ENCODE measurements at places on chromosomes 2 and 18. TPM values are rescaled to one million over a fixed set of nuclear protein-coding genes. Genes with fewer than 3 reads are reported as not detected.

RNF138 gene
- total RNA-seq: 9.0 TPM

DNA sequence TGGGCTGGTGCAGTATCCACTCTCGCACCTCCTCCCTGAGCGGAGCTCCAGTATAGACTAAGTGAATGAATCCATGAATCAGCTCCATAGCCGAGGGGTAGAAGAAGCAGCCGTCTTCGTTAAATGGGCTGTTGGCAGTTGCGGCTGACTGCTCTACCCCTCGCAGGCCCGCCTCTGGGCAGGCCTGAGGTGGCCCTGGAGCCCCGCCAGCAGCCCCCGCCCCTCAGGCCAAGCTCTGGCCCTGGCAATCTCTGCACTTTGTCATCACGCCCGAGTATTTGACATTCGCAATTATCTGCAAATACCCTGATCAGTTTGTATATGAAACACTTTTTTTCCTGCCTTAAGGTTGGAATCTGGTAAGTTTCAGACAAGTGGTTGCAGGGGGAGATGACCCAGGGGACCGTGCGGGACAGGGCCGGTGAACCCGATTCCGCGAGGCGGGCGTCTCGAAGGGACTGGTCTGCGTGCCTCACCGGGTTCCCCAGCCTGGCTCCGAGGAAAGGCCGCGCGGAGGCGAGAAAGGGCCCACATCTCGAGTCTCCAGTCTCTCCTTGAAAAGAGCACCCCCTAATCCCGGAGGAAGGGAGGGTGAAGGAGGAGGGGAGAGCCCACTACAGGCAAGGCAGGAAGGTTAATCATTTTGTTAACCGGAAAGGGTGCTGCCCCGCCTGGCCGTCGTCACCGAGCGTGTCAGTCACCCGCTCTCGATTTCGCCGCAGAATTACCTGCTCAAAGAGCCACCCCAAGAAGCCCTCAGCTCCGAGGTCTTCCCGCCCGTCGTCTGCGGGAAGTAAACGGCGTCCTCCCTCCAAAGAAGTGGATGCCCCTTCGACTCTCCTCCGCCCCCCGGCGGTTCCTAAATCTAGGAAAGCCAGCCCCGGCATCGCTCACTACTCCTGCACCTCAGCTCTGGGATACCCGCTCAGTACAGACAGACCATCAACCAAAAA is 11.1 kb upstream of the SATB2 start:
- no peak overlapping the region for H3K4me3 ChIP-seq
- no peaks in the 10 kb centered on the region for H3K4me1 ChIP-seq
- peaks cover 100% of the 10 kb centered on the region for H3K27me3 ChIP-seq
- H3K27ac ChIP-seq: no peak overlapping the region

GRCh38 chr2:236627841-236628240 is 58.2 kb downstream of the ACKR3 start:
- no peak overlapping the region for H3K27ac ChIP-seq
- no peak overlapping the region for H3K4me3 ChIP-seq
- H3K27me3 ChIP-seq: no peaks in the 10 kb centered on the region
- H3K36me3 ChIP-seq: no peaks in the 10 kb centered on the region
- H3K4me1 ChIP-seq: peaks cover 6% of the 10 kb centered on the region
- no peak for DNase-seq

GRCh38 chr18:3230401-3231334 is 10.9 kb upstream of the MYOM1 start:
- no peak overlapping the region for H3K27ac ChIP-seq
- H3K4me1 ChIP-seq: peaks cover 6% of the 10 kb centered on the region
- no peak for DNase-seq
- no peak overlapping the region for H3K4me3 ChIP-seq

DNA sequence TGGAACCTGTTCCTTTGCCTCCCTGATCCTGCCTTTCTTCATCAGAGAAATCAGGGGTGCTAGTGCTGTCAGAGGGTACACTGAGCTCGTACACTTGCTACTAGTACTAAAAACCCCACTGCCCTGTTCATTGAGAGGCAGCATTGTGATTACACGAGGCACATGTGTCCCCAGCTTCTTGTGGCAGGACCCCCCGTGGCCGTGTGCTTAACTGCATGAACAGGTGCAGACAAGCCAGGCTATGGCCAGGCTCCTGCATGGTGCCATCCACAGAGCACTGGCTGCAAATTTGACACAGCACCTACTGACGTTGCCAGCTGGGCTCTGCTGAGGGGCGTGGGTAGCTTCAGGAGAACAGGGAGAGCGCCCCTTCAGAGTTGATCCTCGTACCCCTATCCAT is 248.4 kb downstream of the GLI2 start:
- no peaks in the 10 kb centered on the region for H3K4me1 ChIP-seq
- no peak for DNase-seq
- no peaks in the 10 kb centered on the region for H3K36me3 ChIP-seq

GRCh38 chr2:119465687-119466086 is 34.0 kb downstream of the TMEM37 start:
- no peaks in the 10 kb centered on the region for H3K4me1 ChIP-seq
- DNase-seq: no peak
- no peaks in the 10 kb centered on the region for H3K36me3 ChIP-seq
- no peaks in the 10 kb centered on the region for H3K27me3 ChIP-seq

SIGLEC15 gene
- total RNA-seq: 0.38 TPM

DNA sequence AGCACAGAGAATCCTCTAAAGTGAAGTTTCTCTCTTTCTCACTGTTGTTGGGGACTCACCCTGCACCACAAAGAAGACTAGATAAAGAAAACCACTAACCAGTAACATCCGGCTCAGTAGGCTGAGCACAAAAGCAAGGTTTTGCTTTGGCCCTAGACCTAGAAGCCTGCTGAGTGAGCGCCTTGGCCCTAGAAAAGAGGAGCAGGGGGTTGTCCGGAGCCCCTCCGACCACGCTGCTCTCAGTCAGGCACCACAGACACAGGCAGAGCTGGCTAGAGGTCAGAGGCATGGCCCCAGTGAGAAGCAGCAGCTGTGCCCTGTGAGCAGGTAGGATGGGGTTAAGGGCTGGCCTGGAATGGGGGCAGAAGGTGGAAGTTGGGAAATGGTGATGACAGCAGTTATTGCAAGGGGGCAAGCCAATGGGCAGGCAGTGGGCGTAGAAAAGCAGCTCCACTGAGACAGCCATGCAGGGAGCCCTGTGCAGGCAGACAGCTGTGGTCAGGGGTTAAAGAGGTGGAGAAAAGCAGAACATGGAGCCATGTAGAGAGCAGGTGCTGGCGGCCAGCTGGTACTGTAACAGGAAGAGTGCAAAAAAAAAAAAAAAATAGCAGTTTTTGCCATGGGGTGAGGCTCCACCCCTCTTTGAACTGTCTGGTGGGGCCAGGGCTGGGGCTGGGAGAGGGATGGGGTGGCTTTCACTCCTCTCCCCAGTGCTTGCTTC is 36.9 kb upstream of the SLC14A1 start:
- no peak for DNase-seq
- H3K36me3 ChIP-seq: no peaks in the 10 kb centered on the region
- H3K27ac ChIP-seq: no peak overlapping the region
- H3K4me3 ChIP-seq: no peak overlapping the region

DNA sequence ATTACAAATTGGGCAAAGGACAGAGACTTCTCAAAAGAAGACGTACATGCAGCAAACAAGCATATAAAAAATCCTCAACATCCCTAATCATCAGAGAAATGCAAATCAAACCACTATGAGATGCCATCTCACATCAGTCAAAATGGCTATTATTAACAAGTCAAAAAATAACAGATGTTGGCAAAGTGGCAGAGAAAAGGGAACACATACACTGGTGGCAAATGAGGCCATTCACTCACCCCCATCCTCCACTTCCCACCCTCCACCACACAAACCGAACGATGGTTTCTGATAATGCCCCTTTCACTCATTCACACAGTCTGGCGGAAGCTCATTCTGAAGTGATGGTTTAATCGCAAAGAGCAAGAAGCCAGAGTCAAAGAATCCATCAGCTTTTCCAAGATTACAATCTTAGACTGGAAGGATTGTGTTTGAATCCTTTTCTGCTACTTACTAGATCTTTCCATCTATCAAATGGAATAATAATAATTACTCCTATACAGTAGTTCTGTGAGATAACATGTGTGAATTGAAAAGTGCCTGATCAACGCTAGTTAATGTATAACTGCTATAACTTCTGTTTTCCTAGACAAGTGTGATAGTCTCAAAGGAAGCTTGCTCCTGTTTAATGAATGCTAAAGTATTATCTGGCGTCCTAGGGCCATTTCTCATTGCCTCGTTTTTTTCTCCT is 16.9 kb upstream of the CD28 start:
- peaks cover 45% of the 10 kb centered on the region for H3K4me1 ChIP-seq
- no peaks in the 10 kb centered on the region for H3K36me3 ChIP-seq
- no peak for DNase-seq
- H3K4me3 ChIP-seq: no peak overlapping the region
- no peaks in the 10 kb centered on the region for H3K27me3 ChIP-seq

DNA sequence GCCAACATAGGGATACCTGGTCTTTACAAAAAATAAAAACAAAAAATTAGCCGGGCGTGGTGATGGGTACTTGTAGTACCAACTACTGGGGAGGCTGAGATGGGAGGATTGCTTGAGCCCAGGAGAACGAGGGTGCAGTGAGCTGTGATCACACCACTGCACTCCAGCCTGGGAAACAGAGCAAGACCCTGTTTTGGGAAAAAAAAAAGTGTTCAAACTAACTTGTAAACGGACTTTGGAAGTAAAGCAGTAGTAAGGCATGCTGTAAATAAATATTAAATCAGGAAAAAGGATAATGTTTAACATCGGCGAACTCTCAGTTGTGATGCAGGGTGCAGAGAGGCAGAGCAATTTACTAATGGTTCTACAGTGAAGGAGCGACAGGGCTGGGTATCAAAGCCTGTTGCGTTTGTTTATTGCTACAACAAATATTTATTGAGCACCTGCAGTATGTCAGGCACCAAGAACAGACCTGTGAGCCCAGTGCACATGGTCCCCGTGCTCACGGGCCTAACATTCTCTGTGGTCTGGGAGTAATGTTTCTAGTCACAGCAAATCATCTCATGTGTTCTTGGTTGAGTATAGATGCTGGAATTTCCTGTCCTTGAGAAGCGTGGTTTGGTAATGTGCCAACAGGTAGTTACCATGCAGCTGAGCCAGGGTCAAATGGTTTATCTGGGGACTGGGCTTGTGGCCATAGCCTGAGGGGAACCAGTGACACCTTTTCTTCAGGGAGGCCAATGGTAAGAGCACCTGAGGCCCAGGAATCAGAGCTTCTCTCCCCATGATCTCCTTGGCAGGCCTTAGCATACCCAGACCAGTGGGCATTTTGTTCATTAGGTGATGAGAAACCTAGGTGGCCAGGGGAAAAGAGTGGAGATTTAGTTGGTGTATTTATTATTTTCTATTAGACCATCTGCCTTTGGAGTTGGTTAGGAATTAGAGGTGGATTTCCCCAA is 27.9 kb upstream of the GREB1 start:
- H3K27ac ChIP-seq: no peak overlapping the region
- no peak overlapping the region for H3K4me3 ChIP-seq
- H3K4me1 ChIP-seq: peaks cover 4% of the 10 kb centered on the region
- no peaks in the 10 kb centered on the region for H3K36me3 ChIP-seq

MTCL1 gene
- total RNA-seq: 16.7 TPM

- H3K4me1 ChIP-seq: peaks cover 14% of the 10 kb centered on the region
- H3K27ac ChIP-seq: peak overlapping the region; percentile 64
- peak overlapping the region; percentile 91 for H3K4me3 ChIP-seq
- peaks cover 3% of the 10 kb centered on the region for H3K36me3 ChIP-seq
- DNase-seq: no peak
Observed at GRCh38 chr2:38875227-38875575, 533 bp downstream of the DHX57 start.

DNA sequence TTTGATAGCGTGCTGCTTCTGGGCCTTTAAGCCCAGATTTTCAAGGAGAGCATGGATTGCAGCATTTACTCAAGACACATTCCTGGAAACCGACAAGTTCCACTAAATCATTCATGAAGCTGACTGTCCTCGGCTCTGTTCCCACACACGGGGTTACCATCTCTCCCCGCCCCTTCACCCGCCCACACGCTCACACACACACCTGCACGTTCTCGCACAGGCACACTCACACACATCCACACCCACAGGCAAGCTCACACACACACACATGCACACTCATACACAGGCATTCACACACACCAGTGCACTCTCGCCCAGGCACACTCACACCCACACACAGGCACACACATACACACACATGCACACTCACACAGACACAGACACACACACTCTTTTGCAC is 150.0 kb upstream of the AGAP1 start:
- no peak for DNase-seq
- H3K4me1 ChIP-seq: no peaks in the 10 kb centered on the region
- H3K27ac ChIP-seq: no peak overlapping the region
- peaks cover 5% of the 10 kb centered on the region for H3K27me3 ChIP-seq
- H3K4me3 ChIP-seq: no peak overlapping the region

DNA sequence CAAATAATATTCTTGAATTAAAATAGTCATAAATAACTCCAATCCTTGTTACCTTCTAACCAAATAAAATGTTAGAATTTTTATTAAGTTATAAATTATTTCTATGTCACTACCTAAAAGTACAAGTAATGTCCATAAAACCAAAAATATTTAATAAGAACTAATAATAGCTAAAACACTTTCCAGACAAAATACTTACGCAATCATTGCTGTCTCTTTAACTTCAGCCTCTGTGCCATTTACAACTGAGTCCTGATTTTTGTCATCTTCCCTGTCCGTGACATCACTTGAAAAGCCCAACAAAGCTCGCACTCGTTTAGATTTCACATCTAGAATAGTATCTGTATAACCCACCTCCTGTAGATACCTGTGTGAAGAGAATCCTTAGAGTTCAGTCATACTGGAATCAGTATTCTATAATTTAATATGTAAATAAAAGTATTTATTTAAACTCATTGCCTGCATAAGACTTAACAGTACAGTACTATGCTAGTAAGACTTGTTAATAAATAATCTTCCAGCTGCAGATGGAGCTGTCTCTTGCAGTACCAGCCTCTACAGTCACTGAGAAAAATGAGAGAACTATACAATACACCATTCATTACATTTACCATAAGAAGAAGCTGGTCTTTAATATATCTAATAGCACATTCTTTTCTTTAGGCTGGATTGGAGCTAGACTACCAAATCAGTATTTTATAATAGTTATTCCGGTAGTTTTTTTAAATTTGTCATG is 63.8 kb downstream of the STRN start:
- H3K4me3 ChIP-seq: no peak overlapping the region
- peaks cover 44% of the 10 kb centered on the region for H3K36me3 ChIP-seq
- H3K4me1 ChIP-seq: no peaks in the 10 kb centered on the region
- no peak for DNase-seq
- no peaks in the 10 kb centered on the region for H3K27me3 ChIP-seq
- H3K27ac ChIP-seq: peak overlapping the region; percentile 15
